ENCODE measurements at places on chromosomes 4 and X. TPM values are rescaled to one million over a fixed set of nuclear protein-coding genes. Genes with fewer than 3 reads are reported as not detected.
A peak's percentile ranks its signal among the peaks of the same experiment; 100 is the strongest.

DNA sequence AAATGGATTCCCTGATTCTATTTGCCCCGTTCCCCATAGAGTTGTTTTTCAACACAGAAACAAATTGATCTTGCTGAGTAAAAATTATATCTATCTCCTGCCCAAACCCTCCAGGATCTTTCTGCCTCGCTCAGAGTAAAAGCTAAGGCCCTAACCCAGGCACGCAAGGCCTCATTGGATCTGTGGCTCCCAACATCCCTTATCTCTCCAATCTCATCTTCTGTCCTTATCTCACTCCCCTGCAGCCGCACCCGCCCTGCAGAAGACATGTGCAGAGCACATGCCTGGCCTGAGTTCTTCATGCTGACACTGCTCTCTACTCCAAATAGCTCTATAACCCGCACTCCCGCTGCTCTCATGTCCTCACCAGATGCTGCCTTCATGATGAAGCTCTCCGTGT is 543.8 kb upstream of the ZFP42 start:
- DNase-seq, result no peak

GRCh38 chrX:20980426-20980825 is 393.8 kb upstream of the CNKSR2 start:
- DNase-seq, result no peak

The NBDY gene
- 49.9 TPM for total RNA-seq

The TREX2 gene
- total RNA-seq, result 1.6 TPM

DNA sequence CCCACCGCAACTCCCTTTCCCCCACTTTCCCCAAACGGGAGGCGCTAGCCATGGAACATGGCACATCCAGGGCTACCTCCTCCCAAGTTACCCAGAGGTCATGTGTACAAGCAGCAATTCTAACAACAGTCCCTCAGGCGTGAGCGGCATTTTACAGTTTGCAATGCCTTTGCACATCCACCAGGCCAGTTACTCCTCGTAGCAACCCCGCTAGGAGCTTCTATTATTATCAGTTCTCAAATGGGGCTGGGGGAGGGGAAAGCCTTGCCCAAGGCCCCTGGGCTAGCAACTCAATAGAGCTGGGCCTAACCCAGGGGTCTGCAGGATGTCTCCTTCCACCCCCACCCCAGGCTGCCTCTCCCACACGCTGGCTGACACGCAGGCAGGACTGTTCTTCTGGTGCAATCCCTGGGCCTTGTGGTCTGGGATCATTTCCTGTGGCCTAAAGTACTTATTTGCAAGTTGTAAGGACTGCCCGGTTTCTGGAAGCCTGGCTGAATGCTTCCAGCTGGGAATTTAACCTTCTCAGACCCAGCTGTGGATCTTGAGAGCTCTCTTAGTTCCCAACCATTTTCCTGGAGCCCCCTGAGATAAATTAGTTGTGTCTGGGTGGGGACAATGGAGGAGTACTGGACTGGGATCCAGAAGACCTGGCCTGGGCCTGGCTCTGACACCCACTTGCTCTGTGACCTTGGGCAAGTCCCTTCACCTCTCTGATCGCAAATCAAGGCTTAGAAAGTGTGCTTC is 27.7 kb downstream of the PJA1 start:
- peak; percentile 53 for DNase-seq

The RHOXF1 gene
- not detected for total RNA-seq

All from chondrocyte (in vitro differentiated cells).